ENCODE measurements at places on chromosomes 6 and 20. TPM values are rescaled to one million over a fixed set of nuclear protein-coding genes. Genes with fewer than 3 reads are reported as not detected.

The FRMD1 gene
- not detected for total RNA-seq

The HNF4A gene
- total RNA-seq: not detected

The TFAP2D gene
- not detected for total RNA-seq

The DAAM2 gene
- not detected for total RNA-seq

The KCNK5 gene
- total RNA-seq: 0.16 TPM

The SF3B5 gene
- total RNA-seq: 95.3 TPM

The HTR1B gene
- total RNA-seq: not detected

The OR12D1 gene
- total RNA-seq: not detected

The TRIM26 gene
- total RNA-seq: 42.6 TPM

The OXT gene
- 2.6 TPM for total RNA-seq

The CSNK2A1 gene
- 93.8 TPM for total RNA-seq

The C6orf141 gene
- total RNA-seq: not detected
